Caco-2 (cell line): ENCODE measurements at places on chromosomes 5 and 9. TPM values are rescaled to one million over a fixed set of nuclear protein-coding genes. Genes with fewer than 3 reads are reported as not detected.

- no peak for DNase-seq
These were observed 2.8 kb downstream of the FGF1 start for GRCh38 chr5:142683116-142683515.

MSX2 gene
- total RNA-seq, result 59.7 and 64.4 TPM in 2 replicates

GRCh38 chr5:155827949-155828348 lies 499.0 kb upstream of the SGCD start:
- DNase-seq, result no peak

DNA sequence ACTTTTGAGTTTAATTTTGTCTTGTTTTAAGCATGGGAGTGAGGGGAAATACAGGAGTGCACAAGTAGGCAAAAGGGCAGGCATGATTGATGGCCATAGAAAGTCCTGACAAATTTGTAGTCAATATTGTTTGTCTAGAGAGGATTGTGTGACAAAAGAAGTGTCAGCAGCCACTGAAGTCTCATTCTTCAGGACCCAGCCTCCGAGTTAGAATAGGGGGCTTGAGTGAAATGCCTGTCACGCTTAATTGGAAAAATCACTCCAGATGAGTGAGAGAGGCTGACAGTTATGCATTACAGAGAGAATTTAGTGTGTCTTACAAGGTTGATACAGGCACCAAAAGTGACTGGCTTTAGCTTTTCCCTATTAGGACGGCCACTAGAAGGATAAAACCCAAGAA lies 81.9 kb upstream of the RPS23 start:
- DNase-seq, result no peak

RIC1 gene
- 18.6 and 19.4 TPM in 2 replicates for total RNA-seq

DNA sequence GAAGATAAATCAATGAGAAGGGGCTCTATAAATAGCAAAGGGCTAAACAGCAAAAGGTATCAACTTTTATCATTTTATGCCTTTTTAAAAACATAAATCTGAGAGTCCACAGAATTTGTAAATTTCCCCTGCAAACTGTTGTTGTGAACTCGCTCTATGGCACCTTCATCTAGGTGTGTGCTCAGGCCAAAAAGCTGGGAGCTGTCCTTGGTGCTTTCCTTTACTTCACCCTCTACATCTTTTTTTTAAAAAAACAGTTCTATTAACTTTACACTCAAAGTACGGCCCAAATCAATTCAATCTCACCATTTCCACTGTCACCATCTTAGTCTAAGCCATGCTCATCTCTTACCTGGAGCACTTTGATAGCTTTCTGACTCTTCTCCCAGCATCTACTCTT lies 108.2 kb upstream of the GPR151 start:
- DNase-seq, result no peak

SLC36A2 gene
- total RNA-seq, result not detected in 2 replicates

DNA sequence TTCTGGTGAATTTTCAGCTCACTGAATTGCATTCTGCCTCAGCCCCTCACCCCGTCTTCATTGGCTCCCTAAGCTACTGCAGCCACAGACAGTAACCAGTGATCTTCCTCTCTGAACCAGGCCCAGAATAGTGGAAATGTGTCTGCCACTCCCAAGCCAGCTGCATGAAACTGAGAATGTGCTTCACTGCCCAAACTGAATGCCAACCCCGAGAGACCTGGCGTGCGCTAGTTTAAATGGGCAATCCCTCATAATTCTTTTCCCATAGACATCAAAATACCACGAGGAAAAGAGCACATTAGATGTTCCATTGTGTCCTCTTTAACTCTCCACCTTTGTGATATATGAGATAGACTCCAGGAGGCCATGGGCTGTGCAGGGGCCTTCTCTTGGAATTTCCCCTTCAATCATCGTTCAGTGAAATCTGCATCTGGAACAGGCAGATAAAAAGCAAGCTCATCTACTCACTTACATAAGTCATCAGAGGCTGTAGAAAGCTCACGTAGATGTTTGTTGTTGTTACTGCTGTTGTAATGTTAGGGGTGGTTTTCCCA lies 320.2 kb downstream of the NFIB start:
- DNase-seq, result no peak

DMRT3 gene
- total RNA-seq, result not detected in 2 replicates

SLC4A9 gene
- total RNA-seq, result 0.11 and 0.35 TPM in 2 replicates

- DNase-seq, result no peak
These were observed 143.0 kb downstream of the ADAMTSL1 start for GRCh38 chr9:18616976-18617375.

DNA sequence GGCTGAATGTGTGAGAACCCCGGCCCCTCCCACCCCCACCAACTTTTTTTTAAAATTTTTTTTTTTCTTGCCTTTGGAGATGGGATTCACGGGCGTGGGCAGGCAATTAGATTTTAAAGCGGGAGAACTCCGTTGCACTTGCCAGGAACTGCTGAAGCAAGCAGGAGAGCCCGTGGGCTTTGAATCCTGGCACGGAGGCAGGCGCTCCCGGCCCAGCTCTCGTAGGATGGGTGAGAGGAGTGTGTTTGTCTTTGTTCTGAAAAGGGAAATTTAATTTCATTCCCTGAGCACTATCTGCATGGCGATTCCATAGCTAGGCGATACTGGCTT lies 54.3 kb upstream of the BOD1 start:
- no peak for DNase-seq

GRCh38 chr9:8085986-8086385 lies 286.4 kb upstream of the DMAC1 start:
- DNase-seq, result no peak
